ENCODE measurements at places on chromosomes 11 and 22. TPM values are rescaled to one million over a fixed set of nuclear protein-coding genes. Genes with fewer than 3 reads are reported as not detected.

- peak; percentile 81 for DNase-seq
Measured at GRCh38 chr11:119739021-119739703, 10.2 kb upstream of the NECTIN1 start.

DNA sequence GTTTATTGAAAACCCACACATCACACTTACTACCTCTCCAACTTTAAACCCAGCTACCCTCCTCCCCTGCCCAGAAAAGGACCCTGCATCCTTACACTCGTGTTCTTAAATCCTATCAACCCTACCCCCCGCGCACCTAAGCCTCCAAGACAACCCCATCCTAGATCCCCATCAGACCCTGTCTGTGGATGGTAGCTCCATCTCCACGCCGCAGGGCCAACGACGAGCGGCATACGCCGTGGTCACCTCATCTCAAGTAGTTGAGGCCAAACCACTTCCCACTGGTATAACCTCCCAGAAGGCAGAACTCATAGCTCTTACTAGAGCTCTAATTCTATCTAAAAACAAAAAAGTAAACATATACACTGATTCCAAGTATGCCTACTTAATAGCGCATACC, 9.4 kb upstream of the OR56A3 start:
- no peak for DNase-seq

DNA sequence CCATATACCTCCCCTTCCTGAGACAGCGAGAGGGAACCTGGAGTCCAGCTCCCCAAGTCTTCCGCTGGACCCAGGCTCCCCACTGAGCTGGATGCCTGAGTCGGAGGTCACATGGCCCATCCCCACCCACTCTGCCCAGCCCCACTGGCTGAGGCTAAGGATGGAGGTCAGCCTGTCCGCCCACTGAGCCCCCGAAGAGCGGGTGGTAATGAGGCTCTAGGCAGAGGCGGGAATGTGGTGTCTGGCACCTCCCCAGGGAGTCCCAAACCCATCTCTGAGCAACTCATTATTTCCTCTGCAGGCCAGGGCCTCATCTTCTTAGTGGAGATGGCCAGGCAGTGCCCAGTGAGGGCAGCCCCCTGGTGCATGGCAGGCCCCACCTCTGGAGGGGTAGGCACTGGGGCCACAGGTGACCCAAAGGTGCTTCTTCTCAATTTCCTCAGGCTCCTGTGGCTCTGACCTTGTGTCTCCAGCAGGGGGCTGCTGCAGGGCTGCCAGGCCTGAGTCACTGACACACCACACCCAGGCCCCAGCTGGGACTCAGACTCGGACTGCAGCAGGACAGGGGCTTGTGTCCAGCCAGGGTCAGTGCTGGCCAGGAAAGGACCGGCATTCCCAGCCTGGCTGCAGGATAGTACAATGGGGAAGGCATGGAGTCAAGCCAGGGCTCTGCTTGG, 10.2 kb upstream of the PDE2A start:
- peak; percentile 45 for DNase-seq

DNA sequence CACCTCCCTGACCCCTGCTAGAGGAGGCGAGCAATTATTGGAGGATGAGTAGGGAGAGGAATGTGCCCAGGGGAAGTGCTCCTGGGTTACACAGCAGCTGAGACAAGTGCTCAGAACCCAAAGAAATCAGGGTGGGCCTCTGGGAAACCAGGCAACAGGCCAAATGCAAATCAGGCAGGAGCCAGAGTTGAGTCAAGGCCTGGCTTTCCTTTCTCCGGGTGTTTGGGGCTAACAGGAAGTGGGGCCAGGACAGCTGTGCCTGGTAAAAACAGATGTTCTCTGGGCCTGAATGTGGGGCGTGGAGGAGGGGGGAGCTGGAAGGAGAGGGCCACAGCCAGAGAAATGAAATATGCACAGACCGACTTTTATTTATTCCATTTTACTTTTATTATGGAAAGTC, 22.0 kb downstream of the MFNG start:
- no peak for DNase-seq

DNA sequence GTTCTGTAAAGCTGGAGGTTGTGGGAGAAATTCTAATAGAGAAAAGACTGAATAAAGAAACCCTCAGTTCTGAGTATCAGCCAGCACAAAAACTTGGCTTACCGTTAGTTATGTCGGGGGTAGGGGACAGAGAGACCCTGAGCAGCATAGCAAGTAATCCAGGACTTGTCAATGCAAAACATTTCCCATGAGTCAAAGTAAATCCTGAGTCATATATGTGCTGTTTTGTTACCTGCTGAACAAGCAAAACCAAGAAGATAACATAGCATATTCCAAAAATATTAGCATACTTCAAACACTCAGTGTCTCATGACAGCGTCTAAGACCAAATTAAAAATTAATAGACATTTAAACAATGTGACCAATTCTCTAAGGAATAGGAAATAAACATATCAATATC, 75.1 kb upstream of the LUZP2 start:
- no peak for DNase-seq

DNA sequence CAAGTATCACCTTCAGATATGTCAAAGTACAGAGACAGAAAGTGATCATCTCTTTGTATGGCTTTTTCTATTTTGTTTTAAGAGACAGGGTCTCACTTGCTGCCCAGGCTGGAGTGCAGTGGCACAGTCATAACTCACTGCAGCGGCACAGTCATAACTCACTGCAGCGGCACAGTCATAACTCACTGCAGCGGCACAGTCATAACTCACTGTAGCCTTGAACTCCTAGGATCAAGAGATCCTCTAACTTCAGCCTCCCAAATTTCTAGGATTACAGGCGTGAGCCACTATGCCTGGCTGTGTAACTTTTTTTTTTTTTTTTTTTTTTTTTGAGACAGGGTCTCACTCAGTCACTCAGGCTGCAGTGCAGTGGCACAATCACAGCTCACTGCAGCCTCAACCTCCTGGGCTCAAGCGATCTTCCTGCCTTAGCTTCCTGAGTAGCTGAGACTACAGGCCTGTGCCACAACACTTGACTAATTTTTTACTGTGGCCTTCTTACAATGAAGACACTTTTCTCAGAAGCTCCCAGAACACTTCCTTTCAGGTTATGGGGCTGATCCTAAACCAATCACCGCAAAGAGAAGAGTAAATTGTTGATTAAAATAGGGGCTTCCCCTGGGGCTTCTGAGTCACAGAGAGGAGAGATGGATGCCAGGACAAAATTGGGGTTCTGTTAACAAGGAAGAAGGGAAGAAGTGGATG, 9.0 kb upstream of the HIKESHI start:
- DNase-seq, result no peak

GRCh38 chr11:29095821-29096220, 921.0 kb downstream of the KCNA4 start:
- DNase-seq, result no peak

DNA sequence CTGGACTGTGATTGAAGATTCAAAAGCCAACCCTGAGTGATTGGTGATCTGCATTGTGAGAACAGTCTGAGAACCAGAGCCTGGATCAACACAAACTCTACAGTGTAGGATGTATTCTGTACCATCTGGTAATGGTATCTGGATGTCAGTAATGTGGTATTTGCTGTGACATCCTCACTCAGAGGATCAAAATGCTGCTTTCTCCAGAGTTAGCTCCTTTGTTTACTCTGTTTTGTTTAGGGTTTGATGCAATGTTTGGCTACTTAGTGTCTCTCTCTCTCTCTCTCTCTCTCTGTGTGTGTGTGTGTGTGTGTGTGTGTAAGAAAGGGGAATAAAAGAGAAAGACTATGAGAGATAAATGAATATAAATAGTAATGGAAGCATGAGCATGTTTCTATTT, 24.3 kb downstream of the CASP4 start:
- DNase-seq, result no peak

- peak; percentile 16 for DNase-seq
Measured at GRCh38 chr11:119774172-119774763, 45.3 kb upstream of the NECTIN1 start.

DNA sequence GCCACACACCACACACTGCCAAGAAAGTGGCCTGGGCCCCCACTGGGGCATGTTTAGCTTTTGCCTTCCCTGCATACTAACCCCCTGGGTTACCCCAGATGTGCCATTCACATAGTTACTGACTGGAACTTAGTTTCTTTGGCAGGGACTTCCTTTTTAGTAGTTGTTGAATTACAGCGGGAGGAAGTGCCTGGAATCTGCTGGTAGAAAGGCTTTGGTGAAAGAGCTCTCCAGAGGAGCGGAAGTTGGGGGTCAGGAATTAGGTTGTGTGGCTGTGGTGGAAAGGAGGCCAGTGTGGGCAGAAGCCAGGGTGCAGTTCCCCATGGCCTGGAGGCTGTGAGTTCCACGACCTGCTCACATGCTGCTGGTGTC, 69.0 kb downstream of the MED15 start:
- no peak for DNase-seq

GRCh38 chr22:44608597-44609399, 93.2 kb upstream of the PRR5 start:
- no peak for DNase-seq

- DNase-seq, result no peak
Measured at GRCh38 chr11:69721106-69721505, 17.3 kb upstream of the FGF19 start.

DNA sequence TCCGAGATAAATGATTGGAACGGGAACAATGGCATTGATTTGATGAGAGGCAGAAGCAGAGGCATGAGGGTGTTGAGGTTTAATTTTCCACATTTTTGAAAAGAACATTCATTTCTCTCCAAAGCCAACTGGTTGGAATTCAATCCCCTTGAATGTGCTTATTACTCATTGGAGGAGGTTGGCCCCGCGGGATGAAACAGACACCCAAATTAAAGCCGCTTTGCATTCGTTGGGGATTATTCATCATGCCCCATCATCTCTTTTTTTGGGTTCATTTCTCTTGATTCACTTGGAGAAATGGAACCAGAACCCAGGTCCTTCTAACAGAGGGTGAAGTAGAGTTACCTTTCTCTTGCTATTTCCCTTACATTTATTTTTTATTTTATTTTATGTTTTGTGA, 47.6 kb upstream of the PARVG start:
- no peak for DNase-seq

GRCh38 chr11:60895687-60896086, 10.7 kb downstream of the PRPF19 start:
- peak; percentile 48 for DNase-seq

DNA sequence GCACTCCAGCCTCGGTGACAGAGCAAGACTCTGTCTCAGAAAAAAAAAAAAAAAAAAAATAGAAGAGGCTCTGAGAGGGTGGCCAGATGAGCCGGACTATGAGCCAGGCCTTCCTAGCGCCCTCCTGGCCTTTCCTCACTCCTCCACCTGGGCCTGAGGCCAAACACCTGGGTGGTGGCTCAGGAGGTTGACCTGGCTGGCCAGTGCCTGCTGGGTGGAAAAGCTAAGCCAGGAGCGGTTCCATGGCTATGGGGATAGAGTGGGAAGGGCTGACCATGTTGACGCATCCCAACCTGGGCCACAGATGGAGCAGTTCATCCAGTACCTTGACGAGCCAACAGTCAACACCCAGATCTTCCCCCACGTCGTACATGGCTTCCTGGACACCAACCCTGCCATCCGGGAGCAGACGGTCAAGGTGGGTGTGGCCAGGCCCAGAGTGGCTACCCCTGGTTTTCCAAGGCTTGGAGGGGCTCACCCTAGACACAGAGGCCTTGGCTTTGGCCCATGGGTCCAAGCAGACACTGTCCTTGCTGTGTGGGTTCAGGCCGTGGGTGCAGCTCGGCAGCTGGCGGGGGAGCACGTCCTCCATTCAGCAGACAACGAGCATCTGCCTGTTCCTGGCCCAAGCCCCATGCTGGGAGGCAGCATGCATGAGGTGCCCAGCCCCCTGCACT, 7.6 kb downstream of the SCYL1 start:
- no peak for DNase-seq

- DNase-seq, result no peak
Measured at GRCh38 chr11:41971592-41971991, 512.1 kb upstream of the LRRC4C start.

GRCh38 chr11:76642341-76642740, 28.2 kb downstream of the LRRC32 start:
- no peak for DNase-seq

DNA sequence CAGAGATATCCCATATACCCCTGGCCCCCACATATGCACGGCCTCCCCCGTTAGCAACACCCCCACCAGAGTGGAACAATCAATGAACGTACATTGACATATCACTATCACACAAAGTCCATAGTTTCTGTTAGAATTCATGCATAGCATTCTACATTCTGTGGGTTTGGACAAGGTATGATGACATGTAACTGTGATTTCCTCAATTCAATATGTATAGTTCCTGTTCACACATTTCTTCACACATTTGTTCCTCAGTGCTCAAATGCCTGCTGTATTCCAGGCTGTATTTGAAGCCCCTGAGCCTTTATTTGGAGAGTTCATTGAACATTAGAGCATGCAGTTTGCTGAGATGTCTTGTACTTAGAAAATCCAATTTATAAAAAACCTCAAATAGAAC, 69.9 kb downstream of the PTPRJ start:
- no peak for DNase-seq

- DNase-seq, result no peak
Measured at GRCh38 chr22:25823276-25823675, 81.3 kb downstream of the MYO18B start.

GRCh38 chr22:34885852-34886251, 180.1 kb upstream of the ISX start:
- DNase-seq, result no peak

DNA sequence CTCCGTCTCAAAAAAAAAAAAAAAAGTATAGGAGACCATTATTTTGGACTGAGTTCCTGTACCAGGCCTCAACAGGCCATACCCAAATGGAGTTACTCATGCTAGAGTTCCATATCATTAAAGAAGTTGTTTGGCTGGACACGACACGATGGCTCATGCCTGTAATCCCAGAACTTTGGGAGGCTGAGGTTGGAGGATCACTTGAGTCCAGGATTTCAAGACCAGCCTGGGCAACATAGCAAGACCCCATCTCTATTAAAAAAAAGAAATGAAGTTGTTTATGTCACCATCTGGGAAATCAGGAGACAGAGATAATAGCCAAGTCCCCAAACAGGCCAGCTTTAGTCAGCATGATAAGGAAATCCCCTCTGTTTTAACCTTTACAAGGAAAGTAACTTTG, 6.7 kb upstream of the FNBP4 start:
- DNase-seq, result no peak

Gene OR8G5
- not detected for total RNA-seq

Gene NLRP14
- 0.14 TPM for total RNA-seq

Gene CCDC116
- 0.49 TPM for total RNA-seq

Gene TOMM22
- 85.0 TPM for total RNA-seq

Gene KCNJ11
- 2.1 TPM for total RNA-seq

Gene KRTAP5-7
- 0.61 TPM for total RNA-seq

Gene SLC16A8
- total RNA-seq, result not detected

All from left colon (tissue), 2 donors.